BE2C (cell line): ENCODE measurements at places on chromosomes 5 and 9.

- no peak for DNase-seq
Measured at GRCh38 chr9:6215562-6215961, at the start of gene IL33. IL33 (plus strand) TSS chr9:6215807; CDS start chr9:6241695, 25,888 bp downstream.

DNA sequence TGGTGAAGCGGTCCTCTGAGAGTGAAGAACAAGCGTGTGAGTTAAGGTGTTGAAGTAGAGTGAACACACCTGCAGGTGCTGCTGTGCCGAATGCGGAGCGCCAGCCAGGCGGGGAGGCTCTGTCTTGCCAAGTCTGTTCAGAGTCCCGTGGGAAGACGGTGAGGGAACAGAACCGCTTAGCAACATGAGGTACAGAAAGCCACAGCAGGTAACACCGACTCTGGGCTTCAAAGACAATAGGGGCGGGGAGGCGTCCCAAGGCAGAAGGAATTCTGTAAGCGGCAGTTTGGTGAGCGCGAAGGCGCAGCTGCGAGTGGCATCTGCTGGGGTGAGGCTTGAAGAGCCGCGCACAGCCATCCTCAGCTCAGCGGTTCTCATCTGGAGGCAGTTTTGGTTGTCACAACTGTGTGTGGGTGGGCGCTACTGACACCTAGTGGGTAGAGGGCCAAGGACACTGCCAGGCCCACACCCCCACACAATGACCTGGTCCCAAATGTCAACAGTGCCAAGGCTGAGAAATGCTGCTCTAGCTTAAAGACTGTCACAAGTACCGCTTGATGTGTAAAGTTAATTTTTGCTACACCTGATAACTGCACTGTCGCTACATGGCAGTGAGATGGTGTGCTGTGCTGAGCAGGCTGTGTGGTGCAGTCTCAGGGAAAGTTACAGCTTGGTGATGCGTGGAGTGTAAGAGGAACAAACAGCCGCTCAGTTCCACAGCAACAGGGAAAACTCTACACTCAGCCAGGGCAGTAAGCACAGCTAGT lies 67.4 kb upstream of the TBC1D9B start:
- peak; percentile 71 for DNase-seq

GRCh38 chr9:137791947-137792346 lies 85.6 kb upstream of the CACNA1B start:
- DNase-seq = no peak

DNA sequence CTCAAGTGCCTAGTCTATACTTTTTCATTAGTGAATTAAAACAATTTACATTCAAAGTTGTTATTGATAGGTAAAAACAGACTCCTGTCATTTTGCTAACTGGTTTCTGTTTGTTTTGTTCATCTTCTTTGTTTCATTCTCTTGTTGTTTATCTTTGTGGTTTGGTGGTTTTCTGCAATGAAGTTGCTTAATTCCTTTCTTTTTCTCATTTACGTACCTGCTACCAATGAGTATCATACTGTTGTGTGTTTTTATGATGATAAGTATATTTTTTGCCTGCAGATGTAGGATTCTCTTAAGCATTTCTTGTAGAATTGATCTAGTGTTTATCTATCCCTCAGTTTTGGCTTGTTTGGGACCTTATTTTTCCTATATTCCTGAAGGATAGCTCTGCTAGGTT lies 2230.0 kb downstream of the MAT2B start:
- no peak for DNase-seq

- DNase-seq = no peak
Measured at GRCh38 chr5:149452665-149453617, 73.8 kb upstream of the IL17B start.

DNA sequence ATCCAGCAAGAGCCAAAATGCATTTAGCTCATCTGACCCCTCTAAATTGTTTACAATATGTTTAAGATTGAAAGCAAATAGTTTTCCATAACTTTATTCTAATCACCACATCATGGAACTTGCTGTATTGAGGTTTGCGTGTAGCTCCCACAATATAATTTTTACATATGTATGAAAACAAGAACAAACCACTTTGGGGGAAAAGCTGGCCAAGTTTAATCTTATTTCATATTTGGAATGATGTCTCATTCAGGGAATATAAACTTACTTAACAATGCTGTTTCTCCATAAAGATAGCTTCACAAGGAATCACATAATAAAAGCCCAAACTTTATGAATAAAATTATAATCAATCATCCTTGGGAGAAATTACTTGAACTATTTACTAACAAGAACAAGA lies 194.6 kb upstream of the PCSK5 start:
- DNase-seq = no peak

GRCh38 chr9:87713278-87713987 lies 12.5 kb upstream of the CTSL start:
- DNase-seq = no peak

GRCh38 chr9:34501889-34502425 lies 20.8 kb downstream of the ENHO start:
- DNase-seq = no peak

DNA sequence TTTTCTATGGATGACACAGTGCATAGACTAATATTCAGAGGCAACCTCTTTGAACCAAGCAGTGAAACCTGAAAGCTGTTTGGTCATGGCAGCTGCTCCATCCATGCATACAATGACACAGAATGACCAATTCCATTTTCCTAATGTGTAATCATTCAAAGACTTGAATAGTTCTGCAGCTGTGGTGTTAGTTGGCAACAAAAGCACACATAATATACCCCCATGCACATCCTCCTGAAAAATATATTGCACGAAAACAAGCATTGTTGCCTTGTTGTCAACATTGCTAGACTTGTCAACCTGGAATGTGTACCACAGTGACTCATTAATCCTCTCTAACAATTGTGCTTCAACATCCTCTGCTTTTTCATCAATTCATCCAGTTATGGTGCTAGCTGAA lies 71.0 kb upstream of the SEMA6A start:
- no peak for DNase-seq

DNA sequence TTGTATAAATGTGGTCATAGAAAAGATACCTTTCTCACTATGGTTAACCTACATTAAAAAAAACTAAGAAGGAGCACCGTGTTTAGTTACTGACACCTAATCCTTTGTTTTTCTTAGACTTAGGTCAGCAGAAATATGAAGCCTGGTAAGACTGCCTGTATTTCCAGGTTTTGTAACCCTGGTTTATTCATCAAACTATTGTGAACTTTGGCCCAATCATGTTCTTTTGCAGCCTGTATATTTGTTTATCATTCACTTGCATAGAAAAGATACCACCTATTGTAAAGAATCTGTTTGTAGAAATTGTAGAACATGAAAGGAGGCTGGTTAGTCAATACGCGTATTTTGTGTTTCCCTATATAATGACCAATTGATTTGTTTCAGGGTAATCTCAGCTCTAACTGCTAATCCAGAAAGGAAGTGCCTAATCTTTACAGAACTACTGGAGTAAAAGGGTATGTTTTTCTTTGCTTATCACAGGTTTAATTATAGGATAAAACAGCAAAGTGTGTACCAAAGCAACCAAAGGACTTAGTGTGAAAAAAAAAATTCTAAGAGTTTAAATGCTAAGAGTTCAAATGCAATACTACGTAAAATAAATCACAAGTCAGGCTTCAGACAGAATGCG lies 103.6 kb downstream of the LURAP1L start:
- no peak for DNase-seq

DNA sequence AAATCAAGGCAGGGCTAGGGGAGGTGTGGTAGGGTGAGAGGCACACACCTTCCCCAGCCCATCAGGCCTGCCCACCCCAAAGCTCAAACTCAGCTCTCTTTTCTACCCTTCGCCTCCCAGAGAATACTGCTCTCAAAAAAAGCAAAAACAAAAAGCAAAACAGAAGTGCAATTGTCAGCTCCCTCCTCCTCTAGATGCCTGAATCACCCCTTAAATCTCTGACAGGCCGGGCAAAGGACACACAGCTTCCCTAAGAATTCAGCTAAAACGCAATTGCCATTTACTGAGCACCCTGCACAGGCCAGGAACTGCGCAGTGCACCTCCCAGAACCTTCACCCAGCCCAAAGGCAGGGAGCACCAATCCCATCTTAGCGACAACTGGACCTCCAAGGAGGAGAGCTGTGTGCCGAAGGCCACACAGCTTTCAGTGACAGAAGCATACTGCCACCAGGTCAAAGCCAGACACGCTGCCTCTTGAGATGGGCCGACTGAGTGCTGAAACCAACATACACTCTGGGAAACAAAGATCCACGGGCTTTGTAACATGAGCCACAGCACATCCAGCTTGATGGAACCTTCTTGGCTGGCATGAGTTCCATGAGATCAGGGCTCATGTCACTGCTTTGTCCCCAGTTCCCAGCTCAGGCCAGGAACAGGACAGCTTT lies 53.4 kb upstream of the STXBP1 start:
- no peak for DNase-seq

- DNase-seq = peak; percentile 13
Measured at GRCh38 chr5:105903069-105903468, 1767.7 kb downstream of the EFNA5 start.

GRCh38 chr5:145221416-145221815 lies 613.7 kb downstream of the PRELID2 start:
- DNase-seq = no peak

GRCh38 chr9:28464481-28465216 lies 891.4 kb upstream of the C9orf72 start:
- DNase-seq = no peak

- no peak for DNase-seq
Measured at GRCh38 chr5:72203251-72203845, 96.1 kb downstream of the MAP1B start.

GRCh38 chr9:71955300-71955915 lies 44.0 kb downstream of the C9orf85 start:
- no peak for DNase-seq

- no peak for DNase-seq
Measured at GRCh38 chr5:115869256-115869795, 27.6 kb downstream of the AP3S1 start.

- no peak for DNase-seq
Measured at GRCh38 chr9:16318516-16319060, 551.9 kb downstream of the BNC2 start.

DNA sequence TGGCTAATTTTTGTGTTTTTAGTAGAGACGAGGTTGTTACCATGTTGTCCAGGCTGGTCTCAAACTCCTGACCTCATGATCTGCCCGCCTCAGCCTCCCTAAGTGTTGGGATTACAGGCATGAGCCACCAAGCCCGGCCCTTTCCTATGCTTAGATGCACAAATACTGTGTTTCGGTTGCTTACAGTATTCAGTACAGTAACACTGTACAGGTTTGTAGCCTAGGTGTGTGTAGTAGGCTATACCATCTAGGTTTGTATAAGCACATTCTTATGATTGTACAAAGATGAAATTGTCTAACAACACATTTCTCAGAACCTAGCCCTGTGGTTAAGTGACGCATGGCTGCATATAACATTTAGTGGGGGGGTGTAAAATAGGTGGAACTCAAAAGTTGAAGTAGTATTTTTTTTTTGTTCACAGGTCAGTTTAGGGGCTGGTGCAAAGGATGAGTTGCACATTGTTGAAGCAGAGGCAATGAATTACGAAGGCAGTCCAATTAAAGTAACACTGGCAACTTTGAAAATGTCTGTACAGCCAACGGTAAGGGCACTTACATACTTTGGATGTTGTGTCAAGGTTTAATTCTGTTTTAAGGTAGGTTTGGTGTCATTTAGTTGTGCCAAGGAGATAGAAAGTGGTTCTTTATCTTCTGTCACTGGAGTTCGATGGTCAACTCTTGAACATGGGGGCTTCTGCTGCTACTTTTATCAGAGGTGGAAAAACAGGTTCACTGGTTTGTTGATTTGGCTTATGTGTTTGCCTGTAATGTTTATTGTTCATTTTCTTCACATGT lies 3.4 kb downstream of the NPM1 start:
- DNase-seq = no peak

- no peak for DNase-seq
Measured at GRCh38 chr5:77768978-77769377, 7.2 kb downstream of the TBCA start.

DNA sequence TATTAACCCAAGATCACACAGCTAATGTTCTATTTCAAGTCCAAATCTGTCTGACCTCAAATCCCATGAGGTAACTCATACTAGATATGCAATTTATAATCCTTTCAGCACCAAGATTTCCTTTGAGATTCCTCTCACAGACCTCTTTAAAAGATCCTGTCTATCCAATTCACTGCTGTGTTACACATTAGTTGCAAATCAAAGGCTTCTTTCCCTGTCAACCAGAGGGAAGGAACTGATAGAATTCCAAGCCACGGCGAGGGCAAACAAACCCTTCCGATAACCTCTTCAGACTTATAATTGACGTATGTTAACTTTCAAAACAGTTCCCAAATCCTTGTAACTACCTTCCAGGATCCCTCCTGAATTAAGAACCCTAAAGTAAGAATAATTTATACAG lies 168.9 kb downstream of the DRD1 start:
- DNase-seq = no peak

DNA sequence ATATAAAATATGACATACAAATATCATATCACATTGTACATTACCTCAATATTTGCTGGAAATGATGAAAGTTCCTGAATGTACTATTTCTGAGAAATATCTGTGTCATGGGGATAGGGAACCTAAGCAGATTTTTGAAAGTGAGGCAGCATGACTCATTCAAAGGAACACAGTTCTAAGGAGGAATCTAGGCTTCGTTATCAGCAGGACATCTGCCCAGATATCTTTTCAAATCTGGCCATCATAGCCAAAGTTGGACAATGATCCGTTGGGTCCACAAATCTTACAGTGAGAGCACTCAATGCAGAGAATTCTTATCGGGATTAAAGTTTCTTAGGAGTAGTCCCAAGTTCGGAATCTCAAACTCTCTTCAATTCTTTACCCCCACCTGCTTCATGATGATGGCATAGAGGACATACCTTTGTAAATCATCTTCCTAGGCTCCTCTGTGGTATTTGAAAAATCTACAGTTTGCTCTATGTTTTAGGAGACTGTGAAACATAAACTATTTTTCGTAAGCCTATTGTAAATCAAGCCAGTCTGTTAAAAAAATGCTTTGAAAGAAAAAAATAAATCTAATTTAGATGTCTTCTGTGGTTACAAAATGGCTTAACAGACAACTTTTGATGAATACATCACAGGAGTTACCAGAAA lies 29.4 kb upstream of the ALDH1A1 start:
- no peak for DNase-seq

GRCh38 chr9:131024978-131025868 lies 16.2 kb downstream of the LAMC3 start:
- no peak for DNase-seq

DNA sequence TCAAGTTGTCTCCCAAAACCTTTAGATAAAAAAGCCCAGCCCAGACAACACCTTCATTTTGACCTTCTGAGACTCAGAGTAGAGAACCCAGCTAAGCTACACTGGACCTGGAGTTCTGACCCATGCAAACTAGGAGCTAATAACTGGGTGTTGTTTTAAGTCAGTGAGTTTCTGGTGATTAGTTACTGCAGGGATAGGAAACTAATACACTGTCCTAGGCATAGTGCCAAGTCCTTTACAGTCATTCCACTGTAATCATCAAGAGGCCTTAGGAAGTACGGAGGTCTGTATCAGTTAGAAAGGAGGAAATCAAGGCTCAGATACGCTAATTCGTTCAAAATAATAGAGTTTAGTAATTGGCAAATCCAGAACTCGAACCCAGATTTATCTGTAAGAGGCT lies 197.9 kb downstream of the KCTD16 start:
- DNase-seq = no peak
